Uterus (tissue), 4 donors: ENCODE measurements at places on chromosomes 1 and 21.

- DNase-seq: no peak
Measured at GRCh38 chr21:17523007-17523451, 10.2 kb downstream of the CXADR start.

- no peak for DNase-seq
Measured at GRCh38 chr1:116397728-116398127, 24.7 kb downstream of the ATP1A1 start.

- no peak for DNase-seq
Measured at GRCh38 chr1:246092136-246092535, 414.9 kb downstream of the SMYD3 start.

DNA sequence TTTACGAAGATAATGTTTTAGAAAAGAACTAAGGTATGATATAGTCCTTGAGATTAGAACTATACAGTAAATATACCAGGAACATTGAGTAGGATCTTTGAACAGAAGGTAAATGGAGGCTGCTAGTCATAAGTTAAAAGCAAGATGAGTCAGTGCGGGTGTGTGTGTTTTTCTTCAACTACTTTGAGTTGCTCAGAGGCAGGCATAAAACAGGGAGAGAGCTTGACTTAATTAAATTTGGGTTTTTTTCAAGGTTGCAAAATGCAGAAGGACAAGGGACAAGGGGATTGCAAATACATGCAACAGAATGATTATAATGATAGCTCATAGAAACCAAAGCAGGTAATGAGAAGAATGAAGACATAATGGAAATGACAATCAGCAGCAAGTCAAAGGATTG, 815.1 kb downstream of the NCAM2 start:
- DNase-seq: no peak

- DNase-seq: no peak
Measured at GRCh38 chr1:176877557-176877956, 287.0 kb downstream of the ASTN1 start.

DNA sequence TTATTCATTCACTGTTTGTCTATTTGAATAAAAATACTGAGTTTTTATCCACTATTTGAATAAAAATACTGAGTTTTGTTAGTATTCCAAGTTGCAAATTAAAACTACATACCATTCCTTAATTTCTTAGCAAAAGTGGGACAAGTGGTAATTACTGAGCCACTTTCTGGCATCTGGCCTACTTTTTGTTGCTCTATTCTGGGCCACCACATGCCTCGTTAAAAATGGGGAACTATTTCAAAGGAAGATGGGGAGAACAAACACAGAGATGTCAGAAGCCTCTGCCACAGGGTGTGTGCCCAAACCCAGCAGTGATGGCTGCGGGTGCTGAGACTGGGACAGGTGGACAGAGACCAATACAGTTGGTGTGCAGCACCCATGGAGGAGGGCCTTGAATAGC, 14.6 kb downstream of the PIGP start:
- DNase-seq: no peak

DNA sequence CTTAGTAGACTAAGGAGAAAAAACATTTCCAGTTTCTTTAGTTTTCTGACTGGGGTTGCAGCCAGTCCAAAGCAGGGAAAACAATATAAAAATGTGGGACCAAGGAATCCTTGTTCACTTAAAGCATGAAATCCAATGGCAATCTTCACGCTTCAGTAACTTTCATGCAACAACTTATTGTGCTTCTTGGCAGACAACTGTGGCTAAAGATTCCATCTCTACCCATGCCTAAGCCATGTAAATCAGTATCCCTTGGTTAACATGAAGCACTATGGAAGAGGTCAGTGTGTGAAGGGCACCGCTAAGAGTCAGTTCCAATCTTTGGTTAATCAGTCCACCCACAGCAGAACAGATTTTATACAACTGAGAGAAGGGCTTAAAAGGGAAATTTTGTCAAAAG, 201.8 kb upstream of the GREM2 start:
- DNase-seq: no peak

DNA sequence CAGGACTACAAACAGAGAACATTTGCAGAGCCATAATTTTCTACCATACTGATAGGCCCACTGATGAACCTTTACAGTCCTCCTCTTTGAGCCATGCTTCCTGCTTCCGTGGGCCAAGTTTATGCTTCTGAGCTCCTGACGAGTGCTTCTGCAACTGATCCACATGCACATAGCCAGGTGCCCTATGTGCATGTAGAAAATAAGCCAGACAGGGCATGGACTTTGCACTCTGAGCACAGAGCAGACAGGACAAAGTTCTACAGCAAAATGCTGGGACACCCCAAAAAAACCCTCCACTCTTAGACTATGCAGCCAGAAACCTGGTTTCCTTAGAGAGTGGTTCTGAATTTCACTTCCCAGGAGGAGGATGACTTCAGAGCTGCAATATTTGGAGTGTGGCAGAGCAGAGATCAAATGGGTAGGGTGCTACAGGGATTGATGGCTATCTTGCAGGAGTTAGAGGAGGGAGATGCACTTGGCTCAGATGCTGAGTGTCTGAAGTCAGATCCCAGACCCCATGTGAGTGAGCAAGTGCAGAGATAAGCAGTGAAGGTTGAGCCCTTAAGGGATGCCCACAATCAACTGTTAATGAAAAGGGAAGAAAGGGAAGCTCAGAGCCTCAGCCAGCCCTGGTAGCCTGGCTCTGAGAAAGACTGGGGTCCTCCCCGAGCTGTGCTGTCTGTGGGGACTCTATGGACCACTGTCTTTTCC, 230.9 kb downstream of the DUSP10 start:
- DNase-seq: no peak

GRCh38 chr1:61149010-61149860, 66.9 kb downstream of the NFIA start:
- no peak for DNase-seq

GRCh38 chr1:47703981-47704596, 266.2 kb downstream of the FOXD2 start:
- DNase-seq: no peak

- peak; percentile 84 for DNase-seq
Measured at GRCh38 chr1:91404151-91405012, at the start of gene HFM1. TSS of gene HFM1 (minus strand) at chr1:91404837. CDS start at chr1:91401082, 3,755 bp downstream.

GRCh38 chr21:34770576-34770975, 101.8 kb downstream of the CLIC6 start:
- DNase-seq: no peak

DNA sequence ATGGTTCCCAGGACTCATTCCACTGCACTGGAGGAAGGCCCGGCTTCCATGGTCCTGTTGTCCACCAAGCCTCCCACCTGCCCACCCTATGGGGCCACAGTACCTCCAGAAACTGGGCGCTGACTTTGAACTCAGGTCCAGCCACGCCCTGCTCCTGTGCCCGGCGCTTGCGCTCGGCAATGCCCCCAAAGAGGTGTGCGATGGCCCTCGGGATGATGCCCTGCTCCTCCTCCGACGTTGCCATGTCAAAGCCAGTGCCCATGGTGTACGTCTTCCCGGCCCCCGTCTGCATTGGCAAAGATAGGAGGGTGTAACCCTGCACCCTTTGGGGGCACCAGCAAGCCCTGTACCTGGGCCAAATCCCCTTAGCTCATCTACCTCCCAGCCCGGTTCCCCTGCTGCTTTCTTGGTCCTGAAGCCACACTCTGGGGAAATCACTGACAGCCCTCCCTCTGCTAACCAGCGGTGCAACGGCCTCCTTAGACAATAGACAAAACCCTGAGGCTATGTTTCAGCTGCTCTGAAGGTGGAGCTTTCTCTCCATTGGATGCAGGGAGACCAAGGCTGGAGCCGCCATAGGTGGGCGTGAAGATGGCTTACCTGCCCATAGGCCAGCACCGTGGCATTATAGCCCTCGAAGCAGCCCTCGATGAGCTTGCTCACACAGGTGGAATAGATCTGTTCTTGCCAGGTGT, 14.7 kb downstream of the KIF21B start:
- DNase-seq: no peak

DNA sequence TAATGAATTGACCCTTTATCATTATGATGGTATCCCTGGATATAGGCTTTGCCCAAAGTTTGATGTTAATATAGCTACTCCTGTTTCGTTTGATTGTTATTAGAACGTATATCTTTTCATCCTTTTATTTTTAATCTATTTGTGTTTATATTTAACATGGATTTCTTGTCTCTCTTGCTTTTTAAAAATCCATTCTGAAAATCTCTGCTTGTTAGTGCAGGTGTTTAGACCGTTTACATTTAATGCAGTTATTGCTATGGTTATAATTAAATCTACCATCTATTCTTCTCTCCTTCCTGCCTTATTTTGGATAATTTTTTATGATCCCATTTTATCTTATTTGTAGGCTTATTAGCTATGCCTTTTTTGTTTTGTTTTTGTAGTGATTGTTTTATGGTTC, 12.4 kb downstream of the TSNAX start:
- no peak for DNase-seq

DNA sequence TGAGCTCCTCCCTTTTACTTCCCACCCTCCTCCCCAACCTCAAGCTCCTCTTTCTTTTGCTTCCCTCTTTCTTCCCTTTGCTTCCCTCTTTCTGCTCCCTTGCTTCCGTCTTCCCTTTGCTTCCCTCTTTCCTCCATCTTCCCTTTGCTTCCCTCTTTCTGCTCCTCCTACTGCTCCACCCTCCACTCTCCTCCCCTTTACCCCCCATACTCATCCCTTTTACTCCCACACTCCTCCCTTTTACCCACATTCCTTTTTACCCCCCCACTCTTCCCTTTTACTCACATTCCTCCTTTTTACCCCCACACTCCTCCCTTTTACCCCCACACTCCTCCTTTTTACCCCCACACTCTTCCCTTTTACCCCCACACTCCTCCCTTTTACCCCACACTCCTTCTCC, 30.2 kb downstream of the PGBD5 start:
- DNase-seq: no peak

GRCh38 chr1:21891621-21892479, 45.3 kb downstream of the HSPG2 start:
- DNase-seq: no peak

- DNase-seq: no peak
Measured at GRCh38 chr1:187971851-187972250, 1143.1 kb downstream of the PLA2G4A start.

- no peak for DNase-seq
Measured at GRCh38 chr21:28256837-28257236, 735.8 kb downstream of the LTN1 start.

DNA sequence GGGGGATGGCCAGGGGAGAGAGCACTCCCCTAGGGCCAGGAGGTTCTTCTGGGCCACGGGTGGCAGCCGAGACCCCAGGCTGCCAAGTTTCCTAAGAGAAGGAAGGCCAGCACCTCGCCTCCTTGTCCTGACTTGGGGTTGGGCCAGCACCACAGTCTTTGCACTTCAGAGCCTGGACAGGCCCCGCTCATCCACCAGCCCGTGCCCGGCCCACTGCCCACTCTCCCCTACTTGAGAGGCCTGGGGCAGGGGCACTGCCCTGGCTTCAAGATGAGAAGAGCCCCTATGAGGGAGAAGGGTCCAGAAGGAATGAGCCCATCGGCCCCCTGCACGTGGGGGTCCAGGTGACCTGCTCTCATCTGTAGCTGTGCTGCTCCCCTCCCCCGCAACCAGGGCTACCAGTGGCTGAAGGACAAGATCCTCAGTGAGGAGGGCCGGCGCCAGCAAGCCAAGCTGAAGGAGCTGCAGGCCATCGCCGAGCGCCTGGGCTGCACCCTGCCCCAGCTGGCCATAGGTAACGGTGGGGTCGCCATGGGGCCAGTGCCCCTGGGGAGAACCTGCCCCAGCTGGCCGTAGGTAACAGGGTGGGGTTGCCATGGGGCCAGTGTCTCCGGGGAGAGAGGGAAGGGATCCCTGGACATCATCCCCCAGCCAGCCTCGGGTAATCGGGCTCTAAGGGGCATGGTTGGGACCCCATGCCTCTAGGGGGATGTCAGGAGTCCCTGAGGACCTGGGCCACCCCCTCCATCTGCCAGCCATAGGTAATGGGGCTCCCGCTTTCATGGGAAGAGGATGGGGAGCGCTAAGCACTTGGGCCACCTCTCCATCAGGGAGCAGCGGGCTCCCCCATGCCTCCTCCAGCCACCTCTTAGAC, 50.8 kb downstream of the KCNAB2 start:
- DNase-seq: no peak

GRCh38 chr1:155833665-155834295, 23.2 kb downstream of the GON4L start:
- DNase-seq: no peak

- DNase-seq: no peak
Measured at GRCh38 chr1:160086456-160086892, 5.1 kb downstream of the KCNJ9 start.

GRCh38 chr1:90783181-90783580, 66.1 kb upstream of the BARHL2 start:
- no peak for DNase-seq

GRCh38 chr1:75482951-75483350, 128.0 kb downstream of the SLC44A5 start:
- DNase-seq: no peak

- DNase-seq: no peak
Measured at GRCh38 chr21:42636520-42637266, 16.7 kb upstream of the PDE9A start.

DNA sequence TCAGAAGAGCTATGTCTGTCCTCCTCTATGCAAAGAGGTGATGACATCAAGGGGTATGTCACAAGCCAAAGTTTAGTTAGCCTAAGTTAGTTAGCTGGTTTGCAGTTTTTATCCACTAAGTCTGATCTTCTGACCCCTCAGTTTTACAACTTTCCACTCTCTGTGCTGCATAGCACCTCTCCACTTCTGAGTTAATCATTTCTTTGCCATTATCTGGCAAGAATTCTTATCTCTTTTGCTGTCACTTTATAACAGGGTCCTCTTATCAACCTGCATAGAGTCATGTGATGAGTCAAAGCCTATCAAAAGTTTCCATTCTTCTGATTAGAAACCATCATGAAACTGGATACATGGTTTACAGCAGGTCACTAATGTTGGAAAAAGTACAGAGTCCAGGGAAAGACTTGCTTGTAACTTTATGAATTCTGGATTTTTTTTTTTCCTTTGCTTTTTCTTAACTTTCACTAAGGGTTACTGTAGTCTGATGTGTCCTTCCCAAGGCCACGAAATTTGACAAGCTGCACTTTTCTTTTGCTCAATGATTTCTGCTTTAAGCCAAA, at the start of gene NR5A2:
NR5A2 (plus strand) TSS at position 447 of the 560 bp plus-strand sequence. CDS start 138 bp downstream, outside the sequence.
- no peak for DNase-seq

- DNase-seq: no peak
Measured at GRCh38 chr1:61341426-61341825, 259.1 kb downstream of the NFIA start.

DNA sequence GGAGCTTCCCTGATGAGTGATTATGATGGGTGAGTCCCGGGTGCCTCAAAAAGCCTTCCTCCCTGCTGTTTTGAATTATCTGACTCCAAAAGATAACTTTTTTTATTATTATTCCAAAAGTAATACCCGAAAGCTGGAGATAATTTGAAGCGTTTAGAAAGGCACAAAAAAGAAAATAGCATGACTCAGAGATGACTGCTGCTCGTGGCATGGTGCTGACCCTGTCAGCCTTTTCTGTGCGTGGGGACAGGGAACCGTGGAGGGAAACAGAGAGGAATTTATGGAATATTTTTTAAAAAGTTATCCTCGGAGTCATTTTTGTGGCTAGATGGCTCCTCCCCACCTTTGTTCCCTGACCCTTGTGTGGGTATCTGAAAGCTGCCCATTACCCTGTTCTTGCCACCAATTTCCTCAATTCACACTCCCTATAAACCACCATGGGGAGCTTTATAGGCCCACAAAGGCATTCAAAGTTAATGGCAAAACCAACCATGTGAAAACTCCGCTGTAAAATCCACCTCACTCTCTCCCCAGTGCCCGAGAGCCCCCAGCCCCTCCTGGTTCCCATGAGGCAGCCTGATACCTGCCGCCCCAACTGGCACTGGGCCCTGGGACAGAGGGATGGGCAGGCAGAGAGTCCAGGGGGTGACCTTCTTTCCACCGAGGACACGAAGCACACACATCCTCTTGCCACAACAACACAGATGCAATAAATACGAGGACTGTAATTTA, 37.5 kb downstream of the IGSF21 start:
- DNase-seq: no peak

- DNase-seq: no peak
Measured at GRCh38 chr1:89125913-89126580, at the start of gene GBP2. TSS of gene GBP2 (minus strand) at chr1:89126114. CDS start at chr1:89121966, 4,148 bp downstream.
